Left lung (tissue), 14 donors: ENCODE measurements at places on chromosomes 2 and 18.

- no peaks in the 10 kb centered on the region for H3K27me3 ChIP-seq
- H3K27ac ChIP-seq, result no peak overlapping the region
- H3K4me3 ChIP-seq, result no peak overlapping the region
- no peaks in the 10 kb centered on the region for H3K4me1 ChIP-seq
- H3K36me3 ChIP-seq, result no peaks in the 10 kb centered on the region
These were observed 248.4 kb upstream of the KCNJ3 start for GRCh38 chr2:154449951-154450658.

DNA sequence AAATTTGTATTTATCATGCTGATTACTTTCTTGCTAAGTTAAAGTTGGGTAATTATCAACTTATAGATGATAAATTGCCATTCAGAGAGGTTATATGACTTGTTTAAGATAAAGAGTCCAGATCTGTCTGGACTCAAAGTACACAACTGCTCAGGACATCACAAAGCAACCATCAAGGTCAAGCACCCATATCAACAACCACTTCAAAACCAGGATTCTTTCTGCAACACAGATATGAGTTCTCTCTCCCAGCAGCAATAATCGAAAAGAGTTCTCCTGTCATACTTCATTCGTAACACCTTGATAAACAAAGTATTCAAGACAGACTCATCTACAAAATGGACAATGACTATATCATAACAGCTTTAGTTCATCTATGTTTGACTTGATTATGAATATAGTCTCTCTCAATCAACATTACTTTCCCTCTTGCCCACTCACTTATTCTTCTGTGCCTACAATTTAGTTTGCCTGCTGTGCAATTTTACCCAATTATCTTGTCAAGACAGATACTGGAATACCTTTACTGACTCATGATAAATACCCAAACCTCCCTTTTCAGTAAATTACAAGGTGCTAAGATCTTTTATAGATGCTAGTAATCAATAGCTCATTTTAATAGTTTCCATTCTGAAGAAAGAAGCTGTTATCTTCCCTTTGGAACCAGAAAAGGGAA lies 281.8 kb downstream of the NBAS start:
- H3K36me3 ChIP-seq, result no peaks in the 10 kb centered on the region
- no peak overlapping the region for H3K4me3 ChIP-seq
- DNase-seq, result no peak

- peaks cover 24% of the 10 kb centered on the region for H3K4me1 ChIP-seq
- no peak overlapping the region for H3K27ac ChIP-seq
- DNase-seq, result no peak
- no peaks in the 10 kb centered on the region for H3K36me3 ChIP-seq
- H3K27me3 ChIP-seq, result peaks cover 19% of the 10 kb centered on the region
These were observed 117.1 kb downstream of the KLHL29 start for GRCh38 chr2:23502096-23502495.

GRCh38 chr2:45212953-45213635 lies 203.8 kb upstream of the SIX2 start:
- H3K36me3 ChIP-seq, result no peaks in the 10 kb centered on the region
- H3K4me3 ChIP-seq, result no peak overlapping the region
- no peaks in the 10 kb centered on the region for H3K27me3 ChIP-seq
- no peaks in the 10 kb centered on the region for H3K4me1 ChIP-seq

GRCh38 chr2:36489281-36489680 lies 108.7 kb downstream of the FEZ2 start:
- no peak overlapping the region for H3K27ac ChIP-seq
- no peak overlapping the region for H3K4me3 ChIP-seq

DNA sequence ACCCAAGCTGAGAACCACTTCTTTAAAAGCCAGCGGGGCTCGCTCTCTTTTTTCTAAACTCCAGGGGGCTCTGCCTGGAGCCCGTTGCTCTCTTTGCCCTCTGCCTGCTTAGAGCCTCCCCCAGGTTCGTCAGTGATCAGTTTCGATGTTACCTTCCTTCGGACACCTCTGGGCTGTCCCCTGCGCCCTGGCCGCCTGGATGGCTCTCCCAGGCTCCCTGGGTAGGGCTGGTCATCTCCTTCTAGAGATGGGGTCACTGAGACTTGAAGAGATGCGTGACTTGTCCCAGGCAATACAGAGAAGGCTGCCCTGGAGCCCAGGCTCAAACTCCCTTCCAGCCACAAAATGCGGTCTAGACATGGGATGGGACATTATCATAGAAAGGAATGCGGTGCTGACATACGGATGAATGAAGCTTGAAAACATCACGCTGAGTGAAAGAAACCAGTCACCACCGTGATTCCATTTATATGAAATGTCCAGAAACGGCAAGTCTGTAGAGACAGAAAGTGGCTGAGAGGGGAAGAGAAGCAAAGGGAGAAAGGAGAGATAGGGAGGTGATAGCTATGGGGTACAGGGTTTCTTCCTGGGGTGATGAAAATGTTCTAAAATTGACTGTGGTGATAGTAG lies 14.6 kb downstream of the KCNF1 start:
- no peak for DNase-seq
- H3K36me3 ChIP-seq, result no peaks in the 10 kb centered on the region
- H3K27me3 ChIP-seq, result no peaks in the 10 kb centered on the region
- H3K4me1 ChIP-seq, result no peaks in the 10 kb centered on the region

GRCh38 chr18:36692921-36693332 lies 135.9 kb downstream of the TPGS2 start:
- DNase-seq, result no peak
- H3K4me3 ChIP-seq, result no peak overlapping the region
- H3K36me3 ChIP-seq, result no peaks in the 10 kb centered on the region
- H3K27ac ChIP-seq, result no peak overlapping the region
- no peaks in the 10 kb centered on the region for H3K27me3 ChIP-seq

GRCh38 chr2:144434425-144435222 lies 85.3 kb downstream of the ZEB2 start:
- no peak for DNase-seq
- no peaks in the 10 kb centered on the region for H3K27me3 ChIP-seq
- H3K4me3 ChIP-seq, result no peak overlapping the region
- H3K4me1 ChIP-seq, result peaks cover 89% of the 10 kb centered on the region
- no peaks in the 10 kb centered on the region for H3K36me3 ChIP-seq

GRCh38 chr18:2948038-2948437 lies 64.9 kb downstream of the LPIN2 start:
- no peak overlapping the region for H3K4me3 ChIP-seq
- no peak for DNase-seq
- H3K36me3 ChIP-seq, result no peaks in the 10 kb centered on the region
- no peaks in the 10 kb centered on the region for H3K4me1 ChIP-seq
- no peaks in the 10 kb centered on the region for H3K27me3 ChIP-seq

- H3K36me3 ChIP-seq, result no peaks in the 10 kb centered on the region
- H3K4me1 ChIP-seq, result peaks cover 64% of the 10 kb centered on the region
- H3K27ac ChIP-seq, result peak overlapping the region; percentile 80
- no peak for DNase-seq
- no peak overlapping the region for H3K4me3 ChIP-seq
These were observed 22.4 kb upstream of the CD28 start for GRCh38 chr2:203683932-203684556.

DNA sequence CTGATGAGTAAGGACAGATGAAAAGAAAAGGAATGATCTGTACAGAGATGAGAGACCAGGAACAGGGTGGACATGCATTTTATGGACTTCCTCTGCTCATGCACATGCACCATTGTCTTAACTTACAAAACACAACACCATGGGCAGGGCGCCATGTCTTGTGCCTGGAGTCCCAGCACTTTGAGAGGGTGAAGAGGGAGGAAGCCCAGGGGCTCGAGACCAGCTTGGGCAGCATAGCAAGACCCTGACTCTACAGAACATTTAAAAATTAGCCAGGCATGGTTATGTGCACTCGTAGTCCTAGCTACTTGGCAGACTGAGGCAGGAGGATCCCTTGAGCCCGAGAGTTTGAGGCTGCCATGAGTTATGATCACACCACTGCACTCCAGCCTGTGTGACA lies 86.9 kb downstream of the ZFP36L2 start:
- H3K27me3 ChIP-seq, result no peaks in the 10 kb centered on the region
- H3K36me3 ChIP-seq, result no peaks in the 10 kb centered on the region
- no peak overlapping the region for H3K27ac ChIP-seq
- no peak for DNase-seq

- H3K4me1 ChIP-seq, result no peaks in the 10 kb centered on the region
- no peaks in the 10 kb centered on the region for H3K27me3 ChIP-seq
- H3K4me3 ChIP-seq, result no peak overlapping the region
- no peak for DNase-seq
These were observed 48.7 kb upstream of the AGAP1 start for GRCh38 chr2:235445116-235445515.

DNA sequence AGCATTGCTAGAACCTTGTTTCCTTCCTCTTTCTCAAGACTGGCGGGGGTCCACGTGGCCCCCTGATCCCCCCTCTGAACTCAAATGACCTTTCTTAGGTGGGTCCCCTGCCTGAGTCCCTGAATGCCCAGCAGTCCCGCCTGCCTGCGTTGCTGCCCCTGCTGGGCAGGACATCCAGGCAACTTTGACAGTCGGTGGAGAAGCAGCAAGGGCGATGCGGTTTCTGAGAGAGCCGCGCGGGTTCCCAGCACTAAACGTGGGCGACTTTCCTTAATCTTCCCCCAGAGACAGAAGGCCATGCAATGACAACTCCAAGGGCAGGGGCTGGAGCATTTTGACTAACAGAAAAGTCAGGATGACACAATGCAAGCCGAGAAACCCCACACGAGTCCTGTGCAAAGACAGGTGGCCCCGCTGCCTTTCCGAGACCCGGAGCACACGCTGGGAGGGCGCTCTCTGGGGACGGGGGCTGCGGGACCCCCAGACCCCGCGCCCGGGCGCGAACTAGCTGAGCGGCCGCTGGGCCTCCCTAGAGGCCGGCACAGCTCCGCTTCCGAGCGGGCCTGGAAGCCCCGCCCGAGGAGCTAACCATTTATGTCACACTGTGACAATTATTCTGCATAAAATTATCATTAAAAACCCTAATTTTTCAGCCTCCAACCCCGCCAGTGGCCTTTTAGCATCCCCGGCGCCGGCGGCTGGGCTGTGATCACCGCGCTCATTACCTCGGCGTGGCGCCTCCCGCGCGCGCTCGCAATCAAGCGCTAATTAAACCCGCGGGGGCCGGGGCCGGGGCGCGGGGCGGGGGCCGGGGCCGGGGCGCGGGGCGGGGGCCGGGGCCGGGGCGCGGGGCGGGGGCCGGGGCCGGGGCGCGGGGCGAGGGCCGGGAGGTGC lies 27.4 kb downstream of the ASB18 start:
- H3K36me3 ChIP-seq, result no peaks in the 10 kb centered on the region
- no peak for DNase-seq
- H3K4me3 ChIP-seq, result no peak overlapping the region
- no peak overlapping the region for H3K27ac ChIP-seq
- H3K27me3 ChIP-seq, result peaks cover 43% of the 10 kb centered on the region

DNA sequence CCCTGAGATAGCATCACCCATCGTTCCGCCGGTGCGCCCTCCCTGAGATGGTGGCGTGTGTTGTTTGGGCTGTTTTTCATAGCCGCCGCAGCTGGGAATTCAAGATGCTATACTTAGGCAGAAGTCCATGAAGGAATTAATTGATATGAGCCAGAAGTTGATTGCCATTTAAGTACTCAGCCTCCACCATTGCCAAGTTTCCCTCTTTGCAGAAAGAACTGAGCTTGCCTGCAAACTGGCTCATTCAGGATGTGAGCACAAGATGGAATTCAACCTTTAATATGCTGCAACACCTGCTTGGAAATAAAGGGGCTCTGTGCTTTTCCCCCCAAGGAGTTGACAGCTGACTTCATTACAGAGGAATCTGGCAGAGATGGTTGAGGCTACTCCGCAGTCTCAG lies 295.5 kb downstream of the ZNF521 start:
- no peaks in the 10 kb centered on the region for H3K4me1 ChIP-seq
- no peaks in the 10 kb centered on the region for H3K27me3 ChIP-seq
- H3K4me3 ChIP-seq, result no peak overlapping the region
- DNase-seq, result no peak
- no peaks in the 10 kb centered on the region for H3K36me3 ChIP-seq

GRCh38 chr2:12702168-12703121 lies 14.3 kb upstream of the TRIB2 start:
- H3K4me3 ChIP-seq, result no peak overlapping the region
- no peaks in the 10 kb centered on the region for H3K27me3 ChIP-seq
- no peaks in the 10 kb centered on the region for H3K36me3 ChIP-seq
- H3K4me1 ChIP-seq, result peaks cover 3% of the 10 kb centered on the region

DNA sequence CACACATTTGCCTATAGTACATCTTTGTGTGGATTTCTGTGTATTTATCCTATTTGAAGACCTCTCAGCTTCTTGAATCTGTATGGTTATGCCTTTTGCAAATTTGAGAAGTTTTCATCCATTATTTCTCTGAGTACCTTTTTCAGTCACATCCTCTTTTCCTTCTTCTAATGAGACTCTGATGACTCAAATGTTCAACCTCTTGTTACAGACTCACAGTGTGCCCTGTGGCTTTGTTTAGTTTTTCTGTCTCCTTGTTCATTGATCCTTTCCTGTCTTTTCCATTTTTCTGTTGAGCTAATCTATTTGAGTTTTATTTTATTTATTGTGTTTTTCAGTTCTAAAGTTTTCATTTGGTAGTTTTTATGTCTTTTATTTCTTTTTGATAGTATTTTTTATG lies 87.0 kb upstream of the LRP1B start:
- H3K27ac ChIP-seq, result no peak overlapping the region
- H3K4me1 ChIP-seq, result no peaks in the 10 kb centered on the region
- no peaks in the 10 kb centered on the region for H3K36me3 ChIP-seq
- no peak for DNase-seq

DNA sequence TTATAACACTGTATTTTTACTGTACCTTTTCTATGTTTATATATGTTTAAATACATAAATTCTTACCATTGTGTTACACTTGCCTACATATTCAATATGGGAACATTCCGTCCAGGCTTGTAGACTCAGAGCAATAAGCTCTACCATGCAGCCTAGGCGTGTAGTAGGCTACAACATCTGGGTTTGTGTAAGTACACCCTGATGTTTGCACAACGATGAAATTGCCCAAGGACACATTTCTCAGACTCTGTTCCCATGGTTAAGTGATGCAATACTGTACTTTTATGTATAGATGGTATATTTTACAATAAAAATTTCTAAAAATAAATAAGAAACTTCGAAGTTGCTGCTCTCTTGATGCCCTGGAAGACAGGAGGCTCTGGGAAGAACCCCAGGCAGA lies 38.4 kb downstream of the YPEL5 start:
- no peak overlapping the region for H3K4me3 ChIP-seq
- H3K4me1 ChIP-seq, result peaks cover 7% of the 10 kb centered on the region
- no peak for DNase-seq
- H3K27ac ChIP-seq, result no peak overlapping the region
- no peaks in the 10 kb centered on the region for H3K36me3 ChIP-seq
- no peaks in the 10 kb centered on the region for H3K27me3 ChIP-seq

DNA sequence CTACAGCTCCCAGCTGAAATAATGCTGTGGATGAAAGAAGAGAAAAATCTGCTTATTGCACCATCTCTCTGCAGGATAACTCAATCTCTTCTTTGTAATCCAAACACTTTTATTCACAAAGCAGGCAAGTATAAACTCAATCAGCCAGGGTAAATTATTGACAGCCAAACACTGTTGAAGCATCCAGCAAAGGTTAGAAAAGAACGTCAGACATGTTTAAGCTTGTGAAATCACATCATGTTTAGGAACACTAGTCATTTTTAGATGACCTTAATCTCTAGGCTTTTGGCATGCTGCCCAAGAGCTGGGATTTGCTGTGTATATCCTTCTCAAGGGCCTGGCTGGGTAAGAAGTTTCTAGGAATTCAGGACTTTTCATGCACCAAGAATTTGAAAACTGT lies 1148.1 kb upstream of the FANCL start:
- H3K27ac ChIP-seq, result no peak overlapping the region
- no peaks in the 10 kb centered on the region for H3K27me3 ChIP-seq
- no peak overlapping the region for H3K4me3 ChIP-seq
- peak; percentile 7 for DNase-seq
